ENCODE measurements at places on chromosomes 2 and 18.

DNA sequence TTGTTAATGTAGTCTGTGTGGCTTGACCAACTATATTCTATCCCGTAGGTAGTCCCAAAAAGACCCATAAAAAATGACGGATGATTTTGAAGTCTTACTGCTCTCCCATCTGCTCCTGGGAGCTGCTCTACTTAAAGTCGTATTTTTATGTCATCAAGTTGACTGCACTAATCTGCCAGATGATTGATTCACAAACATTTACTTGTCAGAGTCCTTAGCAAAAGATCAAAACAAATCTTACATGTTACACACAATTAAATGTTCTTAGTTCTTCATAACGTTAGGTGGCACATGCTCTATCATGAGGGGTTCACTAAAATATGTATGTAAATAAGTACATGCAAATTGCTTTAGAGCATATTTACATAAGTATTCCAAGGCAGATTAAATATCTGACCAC lies 498.3 kb upstream of the LRRTM4 start:
- no peak for DNase-seq

- DNase-seq, result no peak
These were observed 140.5 kb downstream of the LRP2 start for GRCh38 chr2:169221745-169222369.

DNA sequence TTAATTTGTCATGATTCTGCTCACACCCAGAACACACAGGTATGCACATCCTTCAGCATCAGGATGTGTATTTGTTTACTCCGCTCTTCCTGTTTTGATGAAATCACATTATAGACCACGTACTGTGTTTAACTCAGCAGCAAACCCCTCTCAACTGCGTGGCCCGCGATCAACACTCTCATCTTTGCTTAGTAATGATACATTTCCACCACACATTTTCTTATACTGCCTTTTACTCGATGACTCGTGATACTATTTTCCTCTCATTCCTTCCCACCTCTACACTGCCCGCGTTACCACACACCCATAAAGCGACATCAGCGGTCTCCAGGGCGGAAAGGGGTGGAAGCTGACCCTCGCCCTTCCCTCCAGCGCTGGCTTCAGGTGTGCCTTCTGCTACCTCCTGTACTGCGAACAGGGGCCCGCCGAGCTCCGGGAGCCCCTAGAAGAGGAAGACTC lies 1.3 kb downstream of the NETO1 start:
- DNase-seq, result no peak

GRCh38 chr2:119488245-119489214 lies 35.8 kb downstream of the SCTR start:
- DNase-seq, result no peak

DNA sequence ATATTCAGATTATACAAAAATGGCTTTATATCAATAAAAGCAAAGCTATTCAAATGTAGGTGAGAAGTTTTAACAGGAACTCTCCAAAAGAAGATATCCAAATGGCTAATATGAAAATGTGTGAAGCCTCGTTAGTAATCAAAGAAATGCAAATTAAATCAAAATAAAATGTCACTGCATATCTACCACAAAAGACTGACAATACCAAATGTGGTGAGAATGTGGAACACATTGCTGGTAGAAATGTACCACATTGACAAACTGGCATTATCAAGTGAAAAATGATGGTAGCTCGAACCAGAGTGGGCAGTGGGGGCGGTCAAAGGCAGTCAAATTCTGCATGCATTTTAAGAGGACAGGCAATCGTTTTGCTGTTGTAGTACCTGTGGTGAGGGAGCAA lies 1012.7 kb downstream of the TDRD15 start:
- DNase-seq, result no peak

DNA sequence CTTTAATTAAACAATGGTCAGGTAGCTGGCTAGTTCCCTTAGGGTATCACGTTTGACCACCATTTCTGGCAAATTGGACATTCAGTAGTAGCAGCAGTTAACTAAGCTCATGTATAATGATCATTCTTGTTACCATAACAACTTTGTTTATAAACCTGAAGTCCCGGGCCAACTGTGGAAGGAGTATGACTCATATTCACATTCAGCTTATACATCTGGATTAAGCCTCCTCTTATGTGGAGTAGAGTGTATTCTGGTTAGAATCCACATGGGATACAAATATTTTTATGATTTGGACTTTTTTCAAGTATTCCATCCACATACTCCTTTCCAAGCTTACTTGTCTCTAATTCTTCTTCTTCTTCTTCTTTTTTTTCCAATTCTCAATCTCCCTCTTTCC lies 70.3 kb upstream of the ZSWIM2 start:
- no peak for DNase-seq

GRCh38 chr2:38997781-38998180 lies 108.1 kb downstream of the ARHGEF33 start:
- DNase-seq, result no peak

GRCh38 chr2:119483896-119484718 lies 40.2 kb downstream of the SCTR start:
- no peak for DNase-seq

GRCh38 chr2:10614124-10614523 lies 75.7 kb downstream of the NOL10 start:
- DNase-seq, result no peak

- no peak for DNase-seq
These were observed 180.4 kb downstream of the NEDD4L start for GRCh38 chr18:58224425-58224750.

GRCh38 chr2:128986026-128986715 lies 667.5 kb upstream of the HS6ST1 start:
- no peak for DNase-seq

DNA sequence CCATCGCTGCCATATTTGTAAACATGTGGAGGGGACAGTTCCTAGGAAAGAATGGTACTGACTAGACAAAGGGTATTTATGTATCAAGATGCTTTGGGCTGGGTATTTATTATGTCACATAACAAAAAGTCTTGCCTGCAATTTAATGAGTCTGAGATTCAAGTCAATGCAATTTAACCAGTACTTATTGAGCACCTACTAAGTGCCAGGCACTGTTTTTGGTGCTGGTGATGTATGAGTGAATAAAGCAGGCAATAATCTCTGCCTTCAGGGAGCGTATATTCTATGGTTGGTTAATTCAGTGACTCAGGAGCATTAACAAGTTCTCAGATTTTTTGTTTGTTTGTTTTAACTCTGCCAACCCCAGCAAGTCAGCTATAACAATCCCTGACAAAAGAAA lies 24.6 kb upstream of the ACVR1 start:
- no peak for DNase-seq

- no peak for DNase-seq
These were observed 133.5 kb upstream of the UBE2E3 start for GRCh38 chr2:180846756-180847472.

- DNase-seq, result no peak
These were observed 27.1 kb upstream of the ZC3H15 start for GRCh38 chr2:186459009-186459408.

DNA sequence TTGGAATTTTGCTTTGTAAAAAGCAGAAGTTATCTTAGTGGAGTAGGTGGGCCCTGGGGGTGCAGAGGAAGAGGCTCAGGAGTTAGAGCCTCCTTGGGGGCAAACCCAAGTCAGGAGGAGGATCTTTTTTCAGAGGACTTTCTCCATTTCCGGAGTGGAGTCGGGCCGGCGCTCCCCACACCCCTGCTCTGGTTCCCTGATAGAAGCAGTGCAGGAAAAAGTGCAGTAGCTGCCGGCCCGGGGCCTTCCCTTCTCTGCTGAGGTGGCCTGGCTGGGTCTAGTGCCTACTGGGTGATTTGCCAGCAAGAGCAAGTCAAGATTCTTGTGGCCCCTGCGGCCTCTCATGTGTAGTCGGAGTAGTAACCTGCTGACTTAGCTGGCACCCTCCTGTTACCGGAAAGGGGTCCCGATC lies 124.2 kb upstream of the HS6ST1 start:
- DNase-seq, result no peak

GRCh38 chr2:127707890-127708648 lies 6.8 kb downstream of the SFT2D3 start:
- DNase-seq, result no peak
